ENCODE measurements at places on chromosomes 5 and 9.

- no peak for DNase-seq
Measured at GRCh38 chr5:160457252-160457651, 35.6 kb downstream of the PTTG1 start.

DNA sequence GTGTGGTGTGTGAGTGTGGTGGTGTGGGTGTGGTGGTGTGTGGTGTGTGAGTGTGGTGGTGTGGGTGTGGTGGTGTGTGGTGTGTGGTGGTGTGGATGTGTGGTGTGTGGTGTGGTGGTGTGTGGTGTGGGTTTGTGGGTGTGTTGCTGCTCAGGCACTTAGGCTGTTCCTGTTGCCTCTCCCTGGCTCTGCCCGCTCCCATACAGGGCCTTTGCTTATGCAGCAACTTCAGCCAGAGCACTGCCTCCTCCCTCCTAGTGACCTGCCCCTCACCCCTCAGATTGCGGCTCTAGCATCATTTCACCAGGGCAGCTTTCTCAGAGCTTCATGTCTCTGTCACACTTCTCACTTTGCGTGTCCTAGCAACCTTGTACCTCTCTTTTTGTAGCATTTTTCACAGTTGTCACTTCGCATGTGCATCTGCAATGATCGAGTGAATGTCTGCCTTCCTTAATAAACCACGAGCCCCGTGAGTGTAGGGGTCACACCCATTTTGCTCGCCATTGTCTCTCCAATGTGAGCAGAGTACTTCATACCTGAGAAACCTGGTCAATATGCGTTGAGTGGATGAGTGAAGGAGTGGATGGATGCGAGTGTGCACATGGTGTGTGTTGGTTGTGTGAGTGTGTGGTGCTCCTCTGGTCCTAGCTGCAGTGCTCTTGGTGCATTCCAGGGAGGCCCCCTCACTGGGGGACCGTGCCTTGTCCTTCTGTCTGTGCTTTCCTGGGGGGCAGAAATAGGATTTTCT, 167.9 kb upstream of the PANK3 start:
- no peak for DNase-seq

DNA sequence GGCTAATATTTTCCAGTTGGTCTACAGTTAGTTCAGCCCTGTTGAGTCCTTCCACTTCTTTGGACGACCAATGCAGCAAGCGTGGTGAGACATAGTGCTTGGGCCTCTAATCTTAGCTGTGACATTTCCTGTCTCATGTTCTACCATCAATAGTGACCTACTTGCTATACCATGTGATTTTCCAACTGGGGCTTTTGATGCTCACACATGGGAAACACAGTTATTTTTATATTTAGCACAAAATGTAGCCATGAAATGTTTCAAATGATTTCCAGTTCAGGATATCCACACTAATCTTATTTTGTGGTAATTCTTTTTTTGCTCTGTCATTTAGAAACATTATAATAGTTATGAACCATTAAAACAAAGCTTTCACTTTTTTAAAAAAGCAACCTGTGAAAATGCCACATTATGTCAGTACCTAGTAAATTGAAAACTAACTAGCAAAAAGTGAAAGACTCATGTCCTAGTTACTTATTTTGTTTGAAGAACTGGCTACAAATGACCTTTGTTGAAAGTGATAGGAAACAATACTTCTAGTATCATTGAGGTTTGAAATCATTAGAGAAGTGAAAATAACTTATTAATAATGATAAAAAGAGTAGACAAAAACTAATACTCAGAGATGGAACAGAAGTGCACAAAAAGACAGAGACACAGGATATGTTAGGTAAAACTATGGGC, 18.3 kb downstream of the MARCHF3 start:
- DNase-seq = no peak

- DNase-seq = no peak
Measured at GRCh38 chr9:104675611-104676010, 18.7 kb upstream of the OR13D1 start.

DNA sequence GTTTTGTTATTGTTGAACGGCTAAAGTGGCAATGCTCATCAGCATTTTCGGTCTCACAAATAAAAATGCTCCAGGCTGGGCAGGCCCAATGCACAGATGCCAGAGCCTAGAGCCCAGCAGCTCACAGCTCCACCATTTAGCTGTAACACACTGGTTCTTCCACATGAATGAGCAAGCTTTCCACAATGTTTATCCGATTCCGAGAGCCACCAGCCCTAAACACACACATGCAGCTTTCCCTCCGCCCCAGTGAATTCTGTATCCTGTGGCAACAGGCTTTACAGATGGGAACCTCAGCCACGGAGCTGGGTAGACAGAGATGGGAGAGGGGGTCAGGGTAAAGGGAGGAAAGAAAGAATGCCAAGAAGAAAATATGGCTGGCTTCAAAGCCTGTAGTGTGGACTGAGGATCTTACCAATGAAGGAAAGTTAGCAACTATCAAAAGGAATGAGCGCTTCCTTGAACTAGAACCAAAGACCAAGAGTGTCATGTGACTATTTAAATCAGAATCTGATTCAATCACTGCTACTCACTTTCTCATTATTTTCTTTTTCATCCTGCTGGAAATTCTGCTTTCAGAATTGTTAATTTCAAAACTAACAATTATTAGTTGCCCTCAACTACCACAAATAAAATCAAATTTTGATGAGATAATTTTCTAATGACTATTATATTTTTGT, 77.1 kb downstream of the MRPS27 start:
- DNase-seq = no peak

- no peak for DNase-seq
Measured at GRCh38 chr9:91833878-91834255, 116.2 kb downstream of the ROR2 start.

Measured in KBM-7 (cell line).